Fibroblast of skin of right biceps (primary cell): ENCODE measurements at places on chromosomes 7 and 10.

DNA sequence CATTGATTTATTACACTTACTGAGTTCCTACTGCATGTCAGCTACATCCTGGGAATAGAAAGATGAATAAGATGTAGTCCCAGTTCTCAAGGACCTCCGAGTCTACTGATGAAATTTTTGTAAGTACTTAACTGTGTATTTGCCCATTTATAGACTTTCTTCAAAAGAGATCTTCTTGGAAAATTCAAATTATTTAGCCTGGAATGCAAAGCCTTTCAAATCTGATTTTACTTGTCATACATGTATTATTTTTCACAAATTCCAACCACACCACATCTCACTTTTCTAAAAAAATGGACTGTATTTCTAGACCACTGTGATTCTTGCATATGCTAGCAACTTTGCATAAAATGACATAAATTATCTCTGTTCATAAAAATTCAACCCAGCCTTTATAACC, 581.3 kb downstream of the ATRNL1 start:
- peak; percentile 68 for DNase-seq

- no peak for DNase-seq
Measured at GRCh38 chr10:15795036-15795792, 65.1 kb downstream of the MINDY3 start.

DNA sequence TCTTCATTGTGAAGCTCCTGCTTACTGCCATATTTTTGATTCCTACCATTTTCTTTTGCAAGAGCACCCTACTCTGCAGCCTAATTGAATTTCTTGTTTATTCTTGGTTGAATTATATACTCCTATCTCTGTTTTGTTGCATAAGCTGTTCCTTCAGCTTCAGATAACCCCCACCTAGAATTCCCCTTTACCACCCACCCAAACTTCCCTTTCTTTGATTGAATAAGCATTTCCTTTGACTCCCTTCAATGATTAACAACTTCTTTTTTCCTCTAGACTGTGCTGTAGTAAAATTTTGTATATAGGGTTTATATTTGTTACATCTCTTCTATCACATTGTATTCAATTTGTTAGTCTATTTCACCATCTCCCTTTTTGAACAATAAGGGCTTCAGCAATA, 168.1 kb downstream of the GPR37 start:
- no peak for DNase-seq

- no peak for DNase-seq
Measured at GRCh38 chr10:44010873-44011602, 362.4 kb upstream of the ZNF32 start.

- no peak for DNase-seq
Measured at GRCh38 chr7:2203766-2204300, 28.9 kb downstream of the MAD1L1 start.

- peak; percentile 86 for DNase-seq
Measured at GRCh38 chr10:101061624-101062231, at the start of gene KAZALD1. Gene KAZALD1, plus strand, starts transcription at chr10:101061989. Its CDS starts 604 bp downstream, at chr10:101062593.

DNA sequence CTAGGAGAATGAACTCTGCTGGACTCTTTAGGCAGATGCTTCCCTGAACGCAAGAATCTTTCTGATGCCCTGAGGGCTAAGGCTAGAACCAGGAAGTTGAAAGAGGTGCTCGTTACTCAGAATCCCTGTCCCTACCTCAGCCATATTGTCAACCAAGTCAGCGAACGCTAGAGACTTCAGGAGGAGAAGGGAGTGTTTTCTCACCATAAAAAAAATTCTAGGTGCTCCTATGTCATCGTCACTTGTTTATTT, 359.4 kb downstream of the PRPF18 start:
- no peak for DNase-seq
